ENCODE measurements at places on chromosomes 12 and 14.

- DNase-seq: no peak
Observed at GRCh38 chr12:76375470-76375869, 27.3 kb upstream of the BBS10 start.

DNA sequence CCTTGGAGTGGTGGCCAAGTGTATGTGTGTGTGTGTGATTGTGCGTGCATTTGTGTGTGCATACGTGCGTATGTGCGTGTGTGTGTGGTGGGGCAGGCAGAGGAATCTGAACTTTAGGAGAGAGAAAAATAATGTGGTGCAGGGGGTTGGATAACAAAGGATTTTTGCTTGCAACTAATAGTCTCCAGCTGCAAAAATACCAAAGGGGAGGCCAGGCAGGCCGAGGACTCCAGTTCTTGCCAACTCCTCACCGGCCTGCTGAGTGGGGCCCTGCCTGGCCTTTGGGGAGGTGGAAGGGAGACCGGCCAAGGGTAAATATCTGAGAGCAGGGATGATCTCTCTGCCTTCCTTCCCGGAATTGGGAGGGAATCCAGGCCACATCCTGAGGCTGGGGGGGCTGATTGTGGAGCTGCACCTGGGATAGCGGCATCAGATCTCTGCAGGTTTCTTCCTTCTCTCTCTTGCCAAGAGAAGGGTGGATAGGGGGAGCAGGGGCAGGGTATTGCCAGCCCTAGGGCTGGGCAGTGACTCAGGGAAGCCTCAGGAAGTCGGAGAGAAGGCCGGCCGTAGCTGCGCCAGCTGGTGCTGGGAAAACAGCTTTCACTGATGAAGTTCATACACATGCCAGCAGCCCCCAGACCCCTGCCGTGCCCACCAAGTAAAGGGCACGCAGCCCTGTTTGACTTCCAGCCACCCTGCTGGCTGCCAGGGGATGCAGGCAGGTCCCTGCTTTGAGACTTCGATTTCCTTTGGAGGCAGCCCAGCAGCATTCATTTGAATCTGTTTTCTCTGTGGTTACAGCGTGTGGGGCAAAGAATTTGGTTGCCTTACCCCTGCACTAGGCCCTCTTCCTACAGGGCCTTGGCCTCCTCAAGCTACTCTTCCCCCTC lies 4.6 kb upstream of the LRP1-AS start:
- no peak for DNase-seq

GRCh38 chr12:131592972-131593371 lies 117.9 kb upstream of the SFSWAP start:
- DNase-seq: peak; percentile 58

DNA sequence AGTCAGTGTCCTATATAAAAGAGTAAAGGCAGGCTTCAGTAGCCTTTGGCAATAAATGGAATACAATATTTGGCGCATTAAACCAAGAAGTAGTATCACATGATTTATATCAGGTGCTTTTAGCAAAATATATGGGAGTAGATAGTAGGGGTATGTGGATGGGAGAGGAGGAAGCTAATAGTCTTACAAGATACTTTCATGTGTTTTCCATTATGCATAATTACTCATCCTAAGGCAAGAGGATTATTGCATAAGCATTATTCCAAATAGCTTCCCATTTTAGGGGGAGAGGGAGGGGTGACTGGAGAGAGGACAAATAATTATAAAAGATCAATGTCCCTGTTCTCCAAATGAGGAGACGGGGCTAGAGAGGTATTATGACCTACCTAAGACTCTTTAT lies 104.3 kb downstream of the DUSP6 start:
- DNase-seq: no peak

DNA sequence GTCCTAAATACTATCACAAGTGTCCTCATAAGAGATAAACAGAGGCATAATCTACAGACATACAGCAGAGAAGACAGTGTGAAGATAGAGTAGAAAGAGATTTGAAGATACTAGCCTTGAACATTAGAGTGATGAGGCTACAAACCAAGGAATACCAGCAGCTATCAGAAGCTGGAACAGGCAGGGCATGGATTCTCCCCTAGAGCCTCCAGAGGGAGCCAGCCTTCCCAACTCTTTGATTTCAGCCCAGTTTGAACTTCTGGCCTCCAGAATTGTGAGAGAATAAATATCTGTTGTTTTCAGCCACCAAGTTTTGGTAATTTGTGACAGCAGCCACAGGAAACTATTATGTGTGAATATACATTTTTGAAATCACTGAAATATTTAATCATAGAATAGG lies 47.2 kb downstream of the CCDC91 start:
- DNase-seq: no peak

- no peak for DNase-seq
Observed at GRCh38 chr12:42695490-42695995, 106.0 kb upstream of the PRICKLE1 start.

DNA sequence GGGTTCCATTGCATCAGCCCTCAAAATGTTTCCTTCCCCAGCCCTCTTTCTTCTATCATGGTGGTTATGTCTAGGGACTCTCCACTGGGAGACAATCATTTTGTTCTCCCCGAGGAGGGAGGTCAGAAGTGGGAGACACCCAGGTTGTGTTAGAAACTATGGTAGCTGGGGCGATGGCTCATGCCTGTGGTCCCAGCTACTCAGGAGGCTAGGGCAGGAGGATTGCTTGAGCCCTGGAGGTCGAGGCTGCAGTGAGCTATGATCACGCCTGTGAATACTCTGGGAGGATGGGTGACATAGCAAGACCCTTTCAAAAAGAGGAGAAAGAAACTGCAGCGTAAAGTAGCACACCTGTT lies 13.0 kb upstream of the LRRC23 start:
- no peak for DNase-seq

- no peak for DNase-seq
Observed at GRCh38 chr14:25308244-25308643, 258.3 kb upstream of the STXBP6 start.

DNA sequence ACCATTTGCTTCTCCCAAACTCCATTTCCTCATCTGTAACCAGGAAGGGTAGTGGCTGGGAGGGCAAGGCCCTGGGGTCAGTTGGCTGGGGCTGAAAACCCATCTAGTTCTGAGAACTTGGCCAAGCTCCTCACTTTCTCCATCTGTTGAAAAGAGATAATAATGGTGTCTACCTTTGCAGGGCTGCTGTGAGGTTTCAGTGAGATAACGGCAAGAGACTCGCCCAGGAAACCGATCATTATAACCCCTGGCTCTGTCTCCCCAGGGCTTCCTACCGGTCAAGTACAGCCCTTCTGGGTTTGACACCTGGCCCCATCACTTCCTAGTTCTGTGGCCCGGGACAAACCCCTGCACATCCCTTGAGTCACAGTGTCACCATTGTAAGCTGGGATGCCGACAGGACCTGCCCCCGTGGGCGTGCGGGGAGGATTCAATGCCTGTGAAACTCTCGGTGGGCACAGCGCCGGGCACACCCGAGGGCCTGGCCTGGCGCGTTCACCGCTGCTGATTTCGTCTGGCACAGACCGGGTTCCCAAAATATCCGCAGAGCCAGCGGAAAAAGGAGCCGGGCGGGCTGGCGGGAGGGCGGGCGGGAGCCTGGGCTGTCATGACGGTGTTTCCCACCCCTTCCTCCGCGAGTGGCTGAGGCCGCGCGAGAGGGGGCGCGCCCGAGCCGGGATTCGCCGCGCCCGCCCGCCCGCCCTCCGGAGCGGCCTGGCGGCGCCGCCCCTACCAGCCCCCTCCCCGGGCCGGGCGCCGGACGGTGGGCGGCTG lies 4.4 kb downstream of the KMT5A start:
- DNase-seq: peak; percentile 80

Measured in activated CD4-positive, alpha-beta memory T cell treated with anti-CD3 and anti-CD28 coated beads, Interleukin-2, amount 10 ng/mL, durations not matched to agents 7 days and 5 days (primary cell).